ENCODE measurements at places on chromosomes 1 and 21. TPM values are rescaled to one million over a fixed set of nuclear protein-coding genes. Genes with fewer than 3 reads are reported as not detected.

Gene RYR2
- 3.4 TPM for total RNA-seq

GRCh38 chr1:155241841-155242264, 13.4 kb downstream of the ENTREP3 start:
- DNase-seq = no peak

GRCh38 chr1:235917267-235917811, 50.6 kb upstream of the LYST start:
- no peak for DNase-seq

Gene DPT
- not detected for total RNA-seq

GRCh38 chr1:15046487-15047165, 106.9 kb upstream of the TMEM51 start:
- DNase-seq = peak; percentile 81

- DNase-seq = no peak
Observed at GRCh38 chr1:161890574-161890973, 124.5 kb downstream of the ATF6 start.

Gene NHLH1
- total RNA-seq = 1.3 TPM

Measured in H9 (cell line).